ENCODE measurements at places on chromosomes 2 and 18.

DNA sequence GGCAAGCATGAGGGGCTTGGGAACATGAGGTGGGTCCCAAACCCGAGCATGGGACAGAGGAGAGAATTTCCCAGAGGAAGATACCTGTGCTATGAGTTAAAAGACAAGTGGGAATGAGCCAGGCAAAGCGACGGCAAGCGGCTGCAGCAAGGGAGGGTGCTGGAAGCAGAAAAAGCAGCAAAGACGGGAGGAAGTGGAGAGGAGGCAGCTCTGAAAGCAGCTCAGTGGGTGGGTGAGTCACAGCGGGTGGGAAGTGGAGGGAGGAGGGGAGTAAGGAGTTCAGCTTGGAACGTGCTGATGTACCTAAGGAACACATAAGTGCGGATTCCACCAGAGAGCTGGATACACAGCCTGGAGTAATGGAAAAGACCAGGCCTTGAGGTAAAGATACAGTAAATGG, 41.4 kb downstream of the THUMPD2 start:
- DNase-seq, result no peak

- DNase-seq, result no peak
Measured at GRCh38 chr2:220394433-220394832, 767.0 kb downstream of the SLC4A3 start.

- DNase-seq, result no peak
Measured at GRCh38 chr2:231708773-231709635, 679 bp downstream of the PTMA start.

- DNase-seq, result peak; percentile 16
Measured at GRCh38 chr2:191811807-191812602, 34.9 kb downstream of the CAVIN2 start.

- DNase-seq, result no peak
Measured at GRCh38 chr2:9484533-9484932, 10.2 kb downstream of the IAH1 start.

DNA sequence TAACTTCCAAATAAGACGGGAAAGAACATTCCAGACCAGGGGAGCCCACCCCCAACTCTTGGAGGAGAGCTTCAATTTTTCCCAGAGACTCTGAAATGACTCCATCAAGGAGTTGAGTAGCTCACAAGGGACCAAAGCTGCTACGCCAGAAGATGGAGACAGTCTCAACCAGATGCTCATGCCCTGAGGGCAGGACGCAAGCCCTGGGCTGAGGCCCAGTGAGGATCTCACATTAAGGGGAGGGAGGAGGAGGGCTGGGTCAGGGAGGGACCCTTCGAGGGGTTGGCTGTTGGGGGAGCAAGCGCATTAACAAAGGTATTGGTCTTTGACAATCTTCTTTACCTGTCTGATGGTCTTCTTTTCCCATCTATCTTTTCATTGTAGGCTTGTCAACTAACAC, 141.3 kb upstream of the SLC1A4 start:
- no peak for DNase-seq

DNA sequence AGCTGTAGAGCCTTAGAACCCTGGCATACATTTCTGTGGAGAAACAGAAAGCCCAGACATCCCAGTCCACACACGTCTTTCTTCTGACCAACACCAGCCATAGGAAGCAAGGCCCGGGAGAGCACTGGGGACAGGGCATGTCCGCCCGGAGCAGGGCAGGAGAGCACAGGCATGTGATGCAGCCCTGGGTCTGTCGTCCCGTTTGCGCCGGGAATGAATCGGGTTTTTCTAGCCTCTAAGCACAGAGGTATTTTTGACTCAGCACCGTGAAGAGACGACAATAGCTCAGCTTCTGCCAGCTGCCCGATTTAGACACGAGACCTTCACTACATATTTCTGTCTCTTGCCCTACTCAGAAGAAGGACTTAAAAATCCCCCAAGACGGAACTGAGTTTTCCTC, 7.3 kb upstream of the AMMECR1L start:
- DNase-seq, result no peak

- DNase-seq, result no peak
Measured at GRCh38 chr2:28516950-28517349, 21.1 kb downstream of the PLB1 start.

GRCh38 chr2:222938327-222938726, 77.5 kb downstream of the ACSL3 start:
- DNase-seq, result no peak

DNA sequence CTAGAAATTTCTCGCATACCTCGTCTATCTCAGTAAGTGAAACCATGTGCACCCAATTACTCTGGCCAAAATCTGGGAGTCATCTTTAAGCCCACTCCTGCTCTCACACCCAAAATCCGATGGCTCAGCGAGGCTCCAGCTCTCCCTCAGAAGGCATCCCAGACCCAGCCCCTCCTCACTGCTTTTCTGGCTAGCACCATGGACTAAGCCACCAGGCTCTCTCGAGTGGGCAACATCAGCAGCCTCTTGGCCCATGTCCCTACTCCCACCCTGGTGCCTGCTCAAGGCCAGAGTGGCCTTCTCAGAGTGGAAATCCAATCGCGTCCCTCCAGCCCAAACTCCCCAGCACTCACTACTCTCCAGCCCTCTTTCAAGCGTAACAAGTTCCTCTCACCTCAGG, 27.2 kb downstream of the TNS1 start:
- DNase-seq, result no peak

- no peak for DNase-seq
Measured at GRCh38 chr18:61829108-61829507, 63.7 kb downstream of the RNF152 start.

- DNase-seq, result peak; percentile 87
Measured at GRCh38 chr2:119223521-119224390, at the start of gene STEAP3. Gene STEAP3 (plus strand): TSS chr2:119223834. CDS start chr2:119231013, 7,179 bp downstream.

- no peak for DNase-seq
Measured at GRCh38 chr2:32847734-32848133, 99.0 kb upstream of the LTBP1 start.

DNA sequence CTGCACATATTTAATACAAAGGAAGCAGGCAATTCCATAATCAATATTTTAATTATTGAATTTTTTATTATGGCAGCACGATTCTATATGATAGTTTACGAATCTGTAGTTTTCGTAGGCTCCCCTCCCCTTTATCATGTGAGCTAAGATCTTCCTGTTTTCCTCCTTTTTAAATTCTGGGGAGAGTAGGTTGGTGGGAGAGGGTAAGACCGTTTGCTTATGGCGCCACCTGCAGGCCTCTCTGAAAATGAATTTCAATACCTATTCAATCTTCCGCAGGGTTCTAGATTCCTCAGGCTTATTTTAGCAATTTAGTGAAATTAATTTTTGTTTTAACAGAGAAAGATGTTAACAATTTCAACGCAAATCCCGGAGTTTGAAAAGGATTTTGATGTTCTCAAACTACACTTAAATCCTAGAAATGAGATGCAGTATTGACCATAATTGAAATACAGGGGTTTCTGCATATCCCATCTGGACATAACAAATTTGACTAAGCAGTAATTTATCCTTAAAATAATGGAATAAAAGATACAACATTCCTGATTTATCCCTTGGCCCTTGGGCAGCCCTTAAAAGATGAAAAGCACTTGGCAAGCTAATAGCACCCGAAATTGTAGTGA, 12.8 kb upstream of the GBX2 start:
- DNase-seq, result no peak

GRCh38 chr2:30706534-30707303, 100.5 kb downstream of the CAPN13 start:
- DNase-seq, result peak; percentile 7

DNA sequence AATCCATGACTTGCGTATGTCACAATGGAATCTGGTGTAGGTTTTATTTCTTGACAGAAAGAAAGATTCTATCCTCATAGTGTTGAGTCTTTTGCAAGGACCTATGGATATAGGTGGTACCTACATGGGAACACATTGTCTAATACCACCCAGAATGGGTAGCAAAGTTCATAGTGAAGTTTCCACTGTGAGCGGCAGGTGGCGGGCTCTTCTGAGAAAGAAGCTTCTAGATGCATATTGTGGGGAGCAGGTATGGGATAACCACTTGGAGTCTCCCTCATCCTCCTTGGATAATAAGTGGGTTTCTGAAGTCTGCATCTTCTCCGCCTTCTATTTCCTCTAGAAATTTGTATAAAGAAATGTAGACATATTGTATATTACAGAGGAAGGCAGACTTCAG, 44.9 kb downstream of the LINC00305 start:
- DNase-seq, result no peak

- no peak for DNase-seq
Measured at GRCh38 chr2:85722519-85722918, 28.4 kb downstream of the GNLY start.

GRCh38 chr2:176149481-176149938, 1.8 kb upstream of the HOXD4 start:
- no peak for DNase-seq

DNA sequence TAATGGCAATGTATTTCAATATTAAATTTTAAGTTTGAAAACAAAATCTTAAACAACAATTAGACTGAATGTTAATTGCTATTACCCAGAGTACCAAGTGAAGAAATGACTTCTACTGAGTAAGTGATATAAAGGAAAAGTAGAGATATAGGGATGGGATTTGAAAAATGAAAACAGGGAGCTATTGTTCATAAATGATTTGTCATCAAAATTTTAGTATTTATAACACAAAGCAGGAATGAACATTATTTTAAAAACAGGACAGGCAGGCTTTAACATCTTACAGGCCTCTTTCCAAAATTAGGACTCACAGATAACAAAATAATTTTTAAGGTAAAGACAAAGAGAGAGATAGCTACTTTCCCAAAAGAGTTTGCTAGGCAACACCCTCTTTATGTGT, 3.9 kb downstream of the EXOC6B start:
- DNase-seq, result no peak

DNA sequence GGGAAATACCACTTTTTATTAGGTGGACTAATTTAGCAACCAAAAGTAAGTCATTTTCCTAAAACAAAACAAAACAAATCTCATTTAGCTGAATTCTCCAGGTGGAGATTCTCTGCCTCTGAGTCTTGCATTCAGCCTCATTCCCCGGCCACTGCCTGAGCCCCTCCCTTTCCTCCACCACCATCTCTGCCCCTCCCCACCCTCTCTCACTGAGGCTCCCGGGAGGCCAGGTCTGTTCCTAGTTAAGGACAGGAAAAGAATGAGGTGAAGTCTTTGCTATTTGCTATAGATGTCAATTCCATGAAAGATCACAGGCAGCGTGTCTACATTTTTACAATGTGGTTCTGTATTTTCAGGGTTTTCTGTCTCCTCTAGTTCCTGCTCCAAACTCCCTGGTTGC, 83.0 kb upstream of the SOX11 start:
- DNase-seq, result no peak

DNA sequence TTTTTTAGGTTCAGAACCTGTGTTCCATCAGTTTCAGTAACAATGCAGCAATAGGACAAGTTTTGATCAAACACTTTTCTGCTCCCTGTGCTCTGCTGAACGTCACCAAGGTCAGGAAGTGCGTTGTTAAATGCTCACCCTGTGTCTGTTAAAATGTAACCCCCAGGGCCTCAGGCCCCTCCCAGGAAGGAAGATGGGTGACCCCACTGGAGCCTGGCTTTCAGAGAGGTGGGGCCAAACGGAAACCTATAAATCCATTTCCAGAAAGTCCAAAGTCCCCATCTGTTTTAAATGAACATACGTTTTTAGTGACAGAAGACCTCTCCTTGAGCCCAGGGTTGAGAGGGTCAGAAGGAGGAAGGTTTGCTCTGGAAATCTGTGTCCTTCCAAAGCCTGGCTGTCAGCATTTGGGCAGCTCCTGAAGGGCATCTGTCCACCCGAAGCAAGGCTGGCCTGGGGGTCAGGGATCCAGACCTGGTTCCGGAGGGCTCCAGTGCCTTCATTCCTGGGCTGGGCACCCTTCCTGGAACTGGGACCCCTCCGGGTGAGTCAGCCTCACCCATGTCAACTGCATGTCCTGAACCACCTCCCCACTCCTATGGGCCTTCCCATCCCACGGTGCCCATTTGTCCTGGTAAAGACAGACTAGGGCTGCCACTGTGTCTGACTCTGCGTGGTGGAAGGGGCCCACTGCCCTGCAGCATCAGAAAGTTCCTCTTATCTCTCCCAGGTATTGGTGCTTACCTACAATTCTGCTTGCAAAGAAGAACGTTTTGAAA, 117.4 kb upstream of the COPS8 start:
- DNase-seq, result no peak

- DNase-seq, result no peak
Measured at GRCh38 chr2:33011941-33012340, 65.2 kb downstream of the LTBP1 start.

DNA sequence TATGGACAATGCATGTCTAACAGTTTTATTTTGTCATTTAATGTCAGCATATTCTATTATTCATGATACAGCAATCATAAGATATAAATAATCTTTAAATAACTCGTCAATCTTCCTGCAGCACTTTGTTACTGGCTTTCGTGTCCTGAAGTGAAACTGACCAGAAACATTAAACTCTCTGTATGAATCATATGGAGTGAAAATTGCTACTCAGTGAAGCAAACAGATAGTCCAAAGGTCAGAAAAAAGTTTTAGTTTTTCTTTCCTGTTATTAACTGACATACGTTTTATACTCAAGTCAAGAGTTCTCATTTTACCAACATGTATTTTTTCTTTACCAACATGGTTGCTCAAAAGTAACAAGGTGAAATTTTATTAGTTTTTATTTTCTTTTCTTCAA, 106.8 kb upstream of the GALNT5 start:
- DNase-seq, result no peak

DNA sequence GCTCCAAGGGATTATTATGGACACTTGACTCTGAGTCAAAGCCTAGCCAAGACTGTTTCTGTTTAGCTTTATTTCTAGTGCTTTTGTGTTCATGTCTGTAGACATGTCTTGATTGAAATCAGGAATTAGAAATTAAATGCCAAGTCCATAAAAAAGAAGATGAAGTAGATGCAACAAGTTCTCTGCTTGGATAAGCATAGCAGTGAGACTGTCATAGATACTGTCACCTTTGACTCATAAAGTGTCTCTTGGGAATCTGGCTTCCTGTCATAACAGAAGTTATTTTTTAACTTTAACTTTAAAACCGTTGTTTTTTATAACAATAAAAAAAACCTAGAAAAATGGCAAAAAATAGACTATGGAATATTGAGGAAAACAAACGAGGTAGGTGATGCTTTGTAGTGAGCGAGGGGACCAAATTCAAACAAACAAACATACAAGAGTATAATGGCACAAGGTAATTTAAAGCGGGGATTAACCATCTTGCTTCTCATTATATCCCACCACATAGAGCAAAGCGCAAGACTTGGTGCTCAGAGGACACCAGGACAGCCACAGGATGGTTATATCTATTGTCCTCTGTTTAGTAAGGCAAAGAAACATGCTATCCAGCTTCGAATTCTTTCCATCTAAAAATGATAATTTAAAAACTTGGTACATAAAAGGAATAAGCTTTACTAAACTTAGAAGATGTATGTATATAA, 64.6 kb downstream of the CD226 start:
- DNase-seq, result no peak

DNA sequence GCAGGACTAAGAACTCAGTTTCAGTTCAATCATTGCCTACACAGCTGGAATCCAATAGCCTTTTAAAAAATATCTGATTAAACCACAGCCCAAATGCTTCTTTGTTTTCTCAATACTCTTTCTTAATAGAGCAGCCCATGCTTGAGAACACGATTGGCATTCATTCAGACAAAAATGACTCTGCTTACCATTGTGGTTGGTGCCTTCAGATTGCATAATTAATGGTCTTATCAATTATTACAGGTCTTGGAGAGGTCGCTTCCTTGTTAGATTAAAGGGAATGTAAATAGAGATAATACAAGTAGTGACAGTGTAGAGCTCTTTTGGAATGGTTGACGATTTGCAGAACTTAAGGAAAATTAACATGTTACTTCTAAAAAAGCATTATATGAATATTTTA, 107.2 kb downstream of the RNF152 start:
- DNase-seq, result no peak
